ENCODE measurements at places on chromosomes 6 and 20. TPM values are rescaled to one million over a fixed set of nuclear protein-coding genes. Genes with fewer than 3 reads are reported as not detected.

RIPPLY2 gene
- not detected for total RNA-seq

SLC12A5 gene
- total RNA-seq = 3.2 TPM

FAM162B gene
- not detected for total RNA-seq

DZANK1 gene
- total RNA-seq = 3.0 TPM

MYH7B gene
- total RNA-seq = 1.2 TPM

ANKRD66 gene
- not detected for total RNA-seq

CHRNA4 gene
- not detected for total RNA-seq

HNF4A gene
- not detected for total RNA-seq

PAK5 gene
- not detected for total RNA-seq

IL17A gene
- 2.8 TPM for total RNA-seq

KCNQ5 gene
- total RNA-seq = 9.8 TPM

GRM1 gene
- total RNA-seq = not detected

BPIFA1 gene
- total RNA-seq = not detected

CST5 gene
- total RNA-seq = not detected
